GM12864 (cell line): ENCODE measurements at places on chromosomes 12 and 14.

GRCh38 chr14:60195179-60195810 is 30.1 kb upstream of the DHRS7 start:
- DNase-seq = no peak

- no peak for DNase-seq
These were observed 390.2 kb downstream of the LRIG3 start for GRCh38 chr12:58529897-58530741.

DNA sequence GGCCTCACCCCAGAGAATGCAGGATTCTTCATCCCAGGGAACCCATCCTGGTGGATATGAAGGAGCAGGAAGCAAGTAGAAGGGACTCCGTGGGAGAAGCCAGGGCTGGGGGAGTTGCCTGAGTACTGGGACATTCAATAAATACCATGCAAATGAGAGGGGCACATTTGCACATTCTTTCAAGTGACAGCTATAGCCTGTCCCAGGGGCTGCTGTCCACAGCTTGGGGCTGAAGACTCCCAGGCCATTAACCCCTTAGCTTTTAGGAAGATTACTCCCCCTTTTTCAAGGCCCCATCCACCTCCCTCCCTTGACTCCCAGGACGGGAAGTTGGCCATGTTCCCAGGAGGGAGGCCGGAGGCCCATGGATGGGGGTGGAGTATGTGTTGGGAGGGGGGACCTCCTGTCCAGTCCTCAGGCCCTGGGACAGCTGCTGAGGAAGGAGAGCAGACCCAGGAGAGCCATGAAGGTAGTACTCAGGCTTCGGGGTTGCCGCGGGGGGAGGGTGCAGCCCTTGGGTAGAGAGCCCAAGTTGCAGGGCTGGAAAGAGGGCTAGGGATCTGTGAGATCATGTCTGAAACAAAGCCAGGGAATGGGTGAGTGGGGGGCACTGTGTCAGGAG is 974 bp upstream of the TNS2 start:
- DNase-seq = no peak

DNA sequence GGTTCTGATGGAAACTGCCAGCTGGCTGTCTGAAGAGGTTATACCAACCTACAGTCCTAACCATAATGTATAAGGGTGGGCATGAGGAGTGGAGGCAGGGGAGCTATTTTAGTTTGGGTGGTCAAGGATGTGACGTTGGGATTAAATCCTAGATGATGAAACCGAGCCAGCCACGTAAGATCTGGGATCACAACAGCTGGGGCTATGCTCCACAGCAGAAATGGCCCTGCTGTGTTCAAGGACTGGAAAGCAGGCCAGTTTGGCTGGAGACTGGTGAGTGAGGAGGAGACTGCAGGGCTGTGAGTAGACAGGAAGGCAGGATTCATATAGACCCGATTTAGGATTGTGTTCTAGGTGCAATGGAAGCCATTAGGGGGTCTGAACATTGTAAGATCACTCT is 66.1 kb downstream of the SAMD4A start:
- no peak for DNase-seq
